ENCODE measurements at places on chromosomes 5 and 9.

DNA sequence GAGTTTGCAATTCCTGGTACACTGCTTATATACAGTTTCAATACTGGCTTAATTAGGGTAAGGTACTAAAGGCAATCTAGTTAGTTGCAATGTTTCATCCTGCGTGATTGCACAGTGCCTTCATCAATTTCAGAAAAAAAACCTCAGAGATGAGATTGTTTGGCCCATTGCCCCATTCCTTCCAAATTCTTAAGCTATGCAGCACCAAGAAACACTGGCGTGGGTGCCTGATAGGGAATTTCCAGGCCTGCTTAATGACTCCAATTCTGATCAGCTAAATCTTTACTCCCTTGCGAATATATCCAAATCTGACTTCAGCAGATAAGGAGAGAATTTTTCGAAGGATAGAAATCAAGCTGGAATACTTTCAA is 35.9 kb upstream of the GAS1 start:
- no peak for DNase-seq

GRCh38 chr5:125891061-125891725 is 532.0 kb upstream of the GRAMD2B start:
- DNase-seq = no peak

DNA sequence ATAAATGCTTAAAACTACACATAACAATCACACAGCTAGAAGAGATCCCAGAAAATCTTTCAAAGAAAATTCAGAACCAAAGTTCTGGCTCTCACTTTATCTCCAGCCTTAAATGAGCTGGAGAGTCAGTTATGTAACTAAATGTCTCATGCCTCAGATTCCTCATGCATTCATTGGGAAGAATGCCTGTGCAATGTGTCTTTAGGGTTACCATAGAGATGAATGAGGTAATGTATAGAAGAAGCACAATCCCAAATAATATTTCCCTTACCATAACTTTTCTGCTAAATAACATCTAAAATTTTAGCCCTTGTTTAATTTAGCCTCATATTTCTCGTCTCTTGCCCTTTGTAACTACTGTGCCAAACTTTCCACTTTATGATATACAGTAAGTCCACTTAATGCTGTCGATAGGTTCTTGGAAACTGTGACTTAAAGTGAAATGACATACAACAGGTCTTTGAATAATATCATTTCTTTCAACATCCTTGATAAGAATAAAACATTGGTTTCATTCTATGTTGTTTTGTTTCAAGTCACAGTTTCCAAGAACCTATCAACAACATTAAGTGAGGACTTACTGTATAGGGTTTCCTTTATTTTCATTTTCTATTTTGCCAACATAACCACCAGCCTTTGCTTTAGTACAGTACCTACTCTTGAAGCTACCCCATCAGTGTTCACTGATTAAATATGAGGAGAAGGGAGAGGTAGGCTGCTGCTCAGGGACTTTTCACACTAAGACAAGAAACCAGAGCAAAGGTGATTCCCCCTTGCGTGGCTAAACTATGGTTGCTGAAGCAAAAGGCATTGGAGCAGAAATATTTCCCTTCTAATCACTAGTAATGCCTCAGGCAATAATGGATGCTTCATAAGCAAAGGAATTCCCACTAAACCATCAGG is 295.7 kb upstream of the PTGER4 start:
- no peak for DNase-seq

GRCh38 chr5:65191554-65192135 is 290.1 kb downstream of the ADAMTS6 start:
- no peak for DNase-seq

- no peak for DNase-seq
These were observed 16.6 kb downstream of the ATOX1 start for GRCh38 chr5:151741678-151742423.

- DNase-seq = no peak
These were observed 1.2 kb upstream of the GRK6 start for GRCh38 chr5:177425196-177425800.

GRCh38 chr9:4799033-4799430 is 6.3 kb downstream of the RCL1 start:
- no peak for DNase-seq

- no peak for DNase-seq
These were observed 58.5 kb downstream of the AP3B1 start for GRCh38 chr5:78236046-78236445.

- no peak for DNase-seq
These were observed 100.0 kb downstream of the TLE1 start for GRCh38 chr9:81589392-81589791.

DNA sequence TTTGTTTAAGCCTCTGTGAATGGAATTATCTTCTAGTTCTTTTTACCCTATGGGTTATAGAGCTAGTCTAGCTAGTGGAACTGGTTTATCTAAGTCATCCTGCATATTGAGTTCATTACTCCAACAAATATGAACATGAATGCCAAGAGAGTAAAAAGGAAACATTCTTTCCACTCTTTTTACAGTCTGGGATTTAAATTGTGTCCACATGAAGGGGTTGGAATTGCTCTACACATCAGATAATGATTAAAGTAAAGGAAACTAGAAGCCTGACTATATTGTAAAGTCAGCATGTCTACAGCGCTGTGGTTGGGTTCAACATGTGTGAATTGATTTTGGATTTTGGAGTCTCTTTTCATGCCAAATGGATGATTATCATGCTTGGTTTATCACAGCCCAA is 173.1 kb downstream of the CCDC171 start:
- no peak for DNase-seq

DNA sequence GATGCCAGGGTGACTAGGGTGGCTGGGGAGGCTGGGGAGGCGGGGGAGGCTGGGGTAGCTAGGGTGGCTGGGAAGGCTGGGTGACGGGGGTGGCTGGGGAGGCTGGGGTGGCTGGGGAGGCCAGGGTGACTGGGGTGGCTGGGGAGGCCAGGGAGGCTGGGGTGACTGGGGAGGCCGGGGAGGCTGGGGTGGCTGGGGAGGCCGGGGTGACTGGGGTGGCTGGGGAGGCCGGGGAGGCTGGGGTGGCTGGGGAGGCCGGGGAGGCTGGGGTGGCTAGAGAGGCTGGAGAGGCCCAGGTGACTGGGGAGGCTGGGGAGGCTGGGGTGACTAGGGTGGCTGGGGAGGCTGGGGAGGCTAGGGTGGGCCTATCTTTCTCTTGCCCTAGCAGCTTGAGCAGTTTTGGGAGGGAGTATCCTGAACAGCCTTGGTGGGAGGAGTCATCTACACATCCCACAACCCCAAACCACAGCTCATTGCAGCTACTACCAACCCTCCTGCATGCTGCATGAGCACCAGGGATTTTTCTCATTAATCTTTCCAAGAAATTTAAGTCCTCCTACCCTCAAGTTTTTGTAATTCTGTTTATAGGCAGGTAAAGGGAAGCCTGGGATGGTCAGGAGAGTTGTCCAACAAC is 203.2 kb upstream of the IRX1 start:
- DNase-seq = no peak

GRCh38 chr9:13814647-13815400 is 499.1 kb downstream of the NFIB start:
- DNase-seq = no peak

- DNase-seq = no peak
These were observed 562.9 kb upstream of the FTMT start for GRCh38 chr5:121288781-121289180.

DNA sequence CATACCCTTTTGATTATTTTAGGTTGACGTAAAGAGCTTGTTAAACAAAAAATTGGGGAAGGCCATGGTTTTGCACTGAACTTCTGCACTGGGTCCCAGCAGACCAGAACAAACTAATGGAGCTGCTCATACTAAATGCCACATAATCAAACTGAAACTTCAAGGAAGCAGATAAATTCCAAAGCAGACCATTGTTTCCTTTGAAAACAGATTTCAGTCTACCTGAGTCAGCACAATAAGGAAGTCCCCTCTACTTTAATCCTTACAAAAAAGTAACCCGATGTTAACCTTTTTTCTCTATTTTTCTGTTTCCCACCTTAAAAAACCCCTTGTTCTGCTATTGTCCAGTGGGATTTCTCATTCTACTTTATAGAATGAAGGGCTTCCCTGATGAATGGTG is 39.2 kb downstream of the WDR36 start:
- no peak for DNase-seq

- DNase-seq = no peak
These were observed 911.9 kb downstream of the DTWD2 start for GRCh38 chr5:118076490-118076889.

GRCh38 chr9:3608011-3608410 is 82.2 kb upstream of the RFX3 start:
- no peak for DNase-seq

GRCh38 chr9:127174386-127175318 is 52.2 kb upstream of the ANGPTL2 start:
- no peak for DNase-seq

DNA sequence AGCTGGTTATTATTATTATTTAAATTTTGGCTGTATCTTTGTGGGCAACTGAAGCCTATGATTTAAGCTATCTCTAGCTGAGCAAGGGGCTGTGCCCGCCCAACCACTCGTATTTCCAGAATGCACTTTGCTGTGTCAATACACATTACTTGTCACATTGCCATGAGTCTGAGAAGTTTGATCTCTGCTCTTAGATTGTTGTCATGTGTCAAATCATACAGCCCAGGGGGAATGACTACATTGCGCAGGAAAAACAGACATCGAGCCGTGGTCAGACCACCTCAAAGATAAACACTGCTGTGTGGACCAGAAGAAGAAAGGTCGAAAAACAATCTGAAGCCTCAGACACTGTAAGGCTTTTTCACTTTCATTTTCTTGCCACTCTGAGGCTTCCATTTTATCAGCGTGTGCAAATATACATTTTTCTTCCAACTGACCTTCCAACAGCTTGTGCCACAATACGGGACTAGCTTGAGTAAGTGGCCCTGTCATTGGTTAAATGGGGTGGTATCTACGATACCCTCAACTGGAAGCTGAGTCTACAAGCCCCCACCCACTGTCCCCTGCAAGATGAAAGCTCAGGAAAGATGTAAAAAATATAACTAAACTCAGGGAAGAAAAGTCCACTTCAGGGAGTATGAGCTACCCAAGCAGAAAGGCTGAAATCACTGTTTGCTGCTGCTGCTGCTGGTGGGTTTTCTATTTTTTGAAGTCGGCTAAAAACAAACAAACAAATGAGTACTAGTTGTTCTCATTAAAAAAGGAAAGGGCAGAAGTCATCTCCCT is 603.0 kb downstream of the BNC2 start:
- no peak for DNase-seq

DNA sequence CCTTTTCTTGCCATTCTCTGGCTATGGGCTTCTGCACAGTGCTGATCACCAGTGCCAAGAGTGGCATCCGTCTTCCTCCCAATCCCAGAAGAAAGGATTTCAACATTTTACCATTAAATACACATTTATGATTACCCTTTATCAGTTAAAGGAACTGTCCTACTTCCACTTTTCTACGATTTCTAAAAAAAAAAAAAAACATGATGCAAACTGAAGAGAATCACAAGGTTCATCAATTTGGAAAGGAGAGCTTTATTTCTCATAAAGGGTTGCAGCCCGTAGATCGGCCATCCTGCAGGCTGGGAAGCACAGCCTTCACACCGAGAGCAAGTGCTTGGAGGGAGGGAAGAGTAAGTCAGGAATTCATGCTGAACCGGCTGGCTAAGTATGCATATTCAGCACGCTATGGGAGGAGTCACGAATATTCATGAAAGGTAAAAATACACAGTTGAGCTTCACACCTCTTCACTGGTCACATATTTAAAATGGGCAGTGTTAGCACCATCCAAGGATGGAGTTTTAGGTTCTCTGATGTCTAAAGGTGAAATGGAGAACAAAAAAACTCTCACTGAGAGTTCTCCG is 52.5 kb upstream of the SEMA4D start:
- no peak for DNase-seq

GRCh38 chr5:82894716-82895115 is 182.5 kb downstream of the TMEM167A start:
- DNase-seq = no peak

- no peak for DNase-seq
These were observed 634.8 kb downstream of the IRX1 start for GRCh38 chr5:4230471-4230785.

- DNase-seq = no peak
These were observed 98.3 kb upstream of the BOD1 start for GRCh38 chr5:173714551-173715428.

DNA sequence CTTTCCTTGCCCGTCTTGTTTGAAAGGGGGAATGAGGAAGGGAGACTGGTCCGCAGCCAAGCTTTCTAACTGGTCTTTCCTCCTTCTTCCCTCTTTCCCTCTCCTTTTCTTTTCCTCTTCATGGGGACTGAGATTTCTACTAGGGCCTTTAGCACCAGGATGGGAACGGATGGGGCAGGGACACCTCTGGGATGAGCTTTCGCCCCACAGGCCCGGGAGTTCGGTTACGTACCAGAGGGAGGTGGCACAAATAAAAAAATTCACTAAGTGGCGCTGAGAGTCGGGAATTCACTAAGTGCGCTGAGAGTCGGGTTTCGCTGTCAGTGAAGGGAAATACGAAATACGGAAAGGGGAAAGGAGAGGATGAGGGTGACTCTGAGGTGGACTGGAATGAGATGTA is 21.6 kb downstream of the BTNL9 start:
- DNase-seq = no peak

DNA sequence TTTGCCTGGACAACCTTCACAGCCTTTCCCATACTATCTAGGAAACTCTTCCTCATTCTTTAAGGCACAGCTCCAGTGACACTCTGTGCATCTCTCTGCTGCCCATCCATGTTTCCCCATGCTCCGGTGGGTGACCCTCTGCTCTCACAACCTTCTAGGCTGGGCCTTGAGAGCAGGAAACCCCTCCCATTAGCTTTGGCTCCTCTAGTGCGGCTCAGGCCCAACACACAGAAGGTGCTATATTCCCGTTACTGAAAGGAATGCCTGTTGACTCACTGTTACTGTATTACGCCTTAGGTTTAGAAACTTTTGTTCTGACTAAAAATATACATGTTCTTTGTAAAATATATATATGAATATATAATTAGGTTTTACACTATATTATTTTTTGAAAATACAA is 8.1 kb upstream of the CCL28 start:
- DNase-seq = no peak

DNA sequence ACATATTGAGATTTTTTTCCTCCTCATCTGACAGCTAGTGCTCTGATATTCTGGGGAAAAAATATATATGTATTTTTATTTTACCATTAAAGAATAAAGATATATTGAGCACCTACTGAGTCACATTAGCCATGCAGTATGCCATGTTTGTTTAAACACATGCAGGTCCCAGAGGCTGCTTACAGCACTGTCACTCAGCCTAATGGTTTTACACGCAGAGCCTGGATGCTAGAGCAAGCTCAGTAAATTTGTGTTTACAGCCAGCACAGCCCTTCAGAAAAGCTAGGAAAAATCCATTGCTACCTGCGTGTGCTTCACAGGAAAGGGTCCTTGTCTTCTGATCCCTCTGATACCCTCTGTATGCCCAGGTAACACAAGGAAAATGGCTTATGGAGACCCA is 146.2 kb downstream of the SEMA6A start:
- no peak for DNase-seq

DNA sequence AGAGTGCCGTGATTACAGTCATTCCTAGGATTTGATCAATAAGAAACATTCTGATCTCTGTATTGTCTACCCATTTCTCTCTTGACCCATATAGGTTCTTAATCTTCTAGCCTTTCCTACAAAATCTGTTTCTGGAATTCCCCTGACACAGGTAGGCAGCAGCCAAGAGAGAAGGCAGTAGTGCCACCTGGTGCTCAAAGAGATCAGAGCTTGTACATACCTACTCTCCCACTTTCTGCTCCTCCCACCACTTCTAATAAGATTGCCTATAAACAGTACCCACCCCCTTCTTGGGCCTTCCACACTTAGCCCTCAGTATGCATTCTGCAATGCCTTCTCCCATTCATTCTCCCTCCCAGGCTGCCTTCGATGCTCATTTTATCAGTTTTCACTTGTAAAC is 117.4 kb upstream of the RORB start:
- DNase-seq = no peak

Data from central memory CD8-positive, alpha-beta T cell (primary cell).